ENCODE measurements at places on chromosomes 2 and 18.

- peak; percentile 21 for DNase-seq
Observed at GRCh38 chr2:3665886-3666612, 8.0 kb downstream of the ALLC start.

- no peak for DNase-seq
Observed at GRCh38 chr18:53028565-53028964, 688.6 kb downstream of the DCC start.

- DNase-seq, result no peak
Observed at GRCh38 chr2:224209555-224210285, 170.6 kb upstream of the SERPINE2 start.

GRCh38 chr18:46466234-46467160 lies 190.5 kb downstream of the LOXHD1 start:
- peak; percentile 16 for DNase-seq

GRCh38 chr2:1584691-1585485 lies 159.4 kb downstream of the PXDN start:
- DNase-seq, result no peak

DNA sequence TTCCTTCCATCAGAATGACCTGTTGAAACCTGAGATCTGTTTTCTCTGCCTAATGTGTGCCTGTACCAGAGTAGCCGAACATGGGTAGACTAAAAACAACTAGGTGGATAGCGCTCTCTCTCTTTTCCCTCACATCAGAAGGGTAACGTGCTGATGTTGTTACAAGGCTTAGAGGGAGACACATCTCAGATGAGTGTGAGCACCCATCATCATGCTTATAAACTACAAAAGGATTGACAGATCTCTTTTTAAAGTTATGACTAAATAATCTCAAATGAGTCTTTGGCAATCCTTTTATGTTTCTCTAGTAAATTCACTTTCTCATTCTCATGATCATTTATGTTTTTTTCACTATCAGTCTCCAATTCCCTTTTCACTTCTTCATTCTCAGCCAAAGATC lies 75.5 kb upstream of the CCDC141 start:
- no peak for DNase-seq

Data from left lobe of liver (tissue), 2 donors.